NCI-H2171 (cell line): ENCODE measurements at places on chromosomes 7 and 10.

DNA sequence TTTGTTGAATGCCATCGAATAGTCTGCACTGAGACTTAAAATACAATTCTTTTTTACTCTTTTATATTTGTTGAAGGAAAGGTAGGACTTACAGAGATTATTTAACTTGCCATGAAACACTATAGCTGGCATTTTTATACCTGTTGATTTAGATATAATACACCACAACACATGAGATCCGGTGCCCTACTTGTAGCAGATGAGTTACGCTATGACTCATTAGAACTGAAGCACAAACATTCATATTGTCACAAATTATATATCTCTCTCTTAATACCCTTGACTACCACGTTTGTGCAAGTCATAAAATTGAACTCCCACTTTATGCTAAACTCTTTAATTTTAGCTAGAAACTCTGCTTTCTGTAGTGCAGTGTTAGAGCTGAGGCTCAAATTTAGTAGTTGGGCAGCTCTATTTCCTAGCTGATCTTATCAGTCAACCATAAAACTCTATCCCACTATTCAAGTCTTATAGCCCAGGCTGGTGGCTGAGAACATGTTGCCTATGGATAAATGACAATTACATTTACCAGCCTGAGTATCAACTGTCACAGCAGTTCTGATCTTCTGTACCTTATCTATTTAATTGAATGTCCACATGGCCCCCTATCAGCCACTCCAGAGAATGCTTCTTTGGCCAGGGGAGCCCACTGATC, 137.4 kb upstream of the SEMA3D start:
- DNase-seq = no peak

DNA sequence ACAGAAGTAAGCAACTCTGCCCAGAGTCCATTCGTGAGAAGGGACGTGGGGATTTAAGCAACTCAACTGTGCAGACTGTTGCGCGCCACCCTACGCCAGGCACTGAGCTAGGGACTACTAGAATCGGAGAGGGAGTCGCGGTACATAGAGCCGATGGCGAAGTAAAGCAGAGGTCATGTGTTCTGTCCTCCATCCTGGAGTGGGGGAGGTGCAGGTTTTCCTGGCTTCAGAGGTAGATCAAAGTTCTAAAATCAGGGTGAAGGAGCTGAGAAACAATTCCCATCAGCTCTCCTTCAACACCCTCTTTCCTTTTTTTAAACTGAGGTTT, 23.2 kb downstream of the SLC35G1 start:
- no peak for DNase-seq

DNA sequence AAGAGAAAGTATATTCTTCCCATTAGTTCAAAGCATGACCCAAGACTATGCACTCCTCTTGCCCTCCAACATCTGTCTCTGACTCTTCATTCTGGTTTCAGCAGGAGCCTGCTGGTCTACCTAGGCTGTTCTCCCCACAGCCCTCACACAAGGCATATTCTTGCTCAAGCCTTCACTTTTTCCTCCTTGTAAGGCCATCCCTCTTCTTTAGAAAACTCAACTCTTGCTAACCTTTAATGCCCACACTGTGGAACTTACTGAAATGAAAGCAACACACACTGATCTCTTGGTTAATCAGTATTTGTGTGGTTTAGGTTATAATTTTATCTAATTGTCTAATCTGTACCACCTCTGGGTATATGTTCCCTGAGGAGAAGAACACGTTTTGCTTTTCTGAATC, 75.8 kb downstream of the PRKCQ start:
- no peak for DNase-seq

- DNase-seq = peak; percentile 15
Observed at GRCh38 chr7:23712368-23713284, 2.6 kb downstream of the STK31 start.

DNA sequence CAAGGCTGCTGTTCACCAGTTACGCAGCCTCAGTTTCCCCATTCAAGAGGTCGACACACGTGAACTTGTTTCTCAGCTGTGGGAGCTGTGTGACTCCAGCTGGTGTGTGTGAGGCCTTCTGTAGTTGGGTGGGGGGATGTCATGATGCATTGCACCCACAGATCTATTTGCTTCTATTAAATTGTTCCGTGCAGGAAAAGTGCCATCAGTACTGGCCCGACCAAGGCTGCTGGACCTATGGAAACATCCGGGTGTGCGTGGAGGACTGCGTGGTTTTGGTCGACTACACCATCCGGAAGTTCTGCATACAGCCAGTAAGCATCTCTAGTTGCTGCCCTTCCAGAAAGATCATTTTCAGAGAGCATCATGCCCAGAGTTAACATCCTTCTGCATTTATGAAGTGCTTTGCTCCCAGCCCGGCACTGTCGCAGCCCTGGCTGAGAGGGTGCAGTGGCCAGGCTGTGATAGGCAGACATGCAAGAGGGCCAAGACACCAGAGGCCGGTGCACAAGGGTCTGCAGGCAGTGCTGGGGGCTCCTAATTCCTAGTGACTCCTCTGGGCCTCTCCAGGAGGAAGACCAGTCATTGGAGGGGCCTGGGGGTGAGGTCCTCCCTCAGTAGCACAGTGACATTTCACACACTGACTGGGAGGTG, 60.2 kb downstream of the MKI67 start:
- no peak for DNase-seq

DNA sequence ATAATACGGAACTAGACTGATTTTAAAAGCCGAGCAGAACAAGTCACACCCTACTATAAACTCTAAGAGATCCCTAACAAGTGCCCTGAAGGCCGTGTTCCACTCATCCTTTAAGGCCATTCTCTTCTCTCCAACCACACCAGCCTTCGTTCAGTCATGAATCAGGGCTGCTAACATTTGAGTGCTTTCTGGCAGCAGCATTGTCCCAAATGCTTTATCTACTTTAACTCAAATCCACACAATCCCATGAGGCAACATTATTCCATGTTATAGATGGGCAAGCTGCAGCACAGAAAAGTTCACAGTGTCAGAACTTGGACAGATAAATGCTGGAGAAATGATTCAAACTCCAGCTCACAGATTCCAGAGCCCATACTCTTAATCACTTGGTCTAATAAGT, 73.5 kb downstream of the MALSU1 start:
- no peak for DNase-seq
